MM.1S (cell line): ENCODE measurements at places on chromosomes 16 and 17.

- peak; percentile 54 for DNase-seq
Observed at GRCh38 chr17:49387498-49388289, 25.6 kb upstream of the ZNF652 start.

DNA sequence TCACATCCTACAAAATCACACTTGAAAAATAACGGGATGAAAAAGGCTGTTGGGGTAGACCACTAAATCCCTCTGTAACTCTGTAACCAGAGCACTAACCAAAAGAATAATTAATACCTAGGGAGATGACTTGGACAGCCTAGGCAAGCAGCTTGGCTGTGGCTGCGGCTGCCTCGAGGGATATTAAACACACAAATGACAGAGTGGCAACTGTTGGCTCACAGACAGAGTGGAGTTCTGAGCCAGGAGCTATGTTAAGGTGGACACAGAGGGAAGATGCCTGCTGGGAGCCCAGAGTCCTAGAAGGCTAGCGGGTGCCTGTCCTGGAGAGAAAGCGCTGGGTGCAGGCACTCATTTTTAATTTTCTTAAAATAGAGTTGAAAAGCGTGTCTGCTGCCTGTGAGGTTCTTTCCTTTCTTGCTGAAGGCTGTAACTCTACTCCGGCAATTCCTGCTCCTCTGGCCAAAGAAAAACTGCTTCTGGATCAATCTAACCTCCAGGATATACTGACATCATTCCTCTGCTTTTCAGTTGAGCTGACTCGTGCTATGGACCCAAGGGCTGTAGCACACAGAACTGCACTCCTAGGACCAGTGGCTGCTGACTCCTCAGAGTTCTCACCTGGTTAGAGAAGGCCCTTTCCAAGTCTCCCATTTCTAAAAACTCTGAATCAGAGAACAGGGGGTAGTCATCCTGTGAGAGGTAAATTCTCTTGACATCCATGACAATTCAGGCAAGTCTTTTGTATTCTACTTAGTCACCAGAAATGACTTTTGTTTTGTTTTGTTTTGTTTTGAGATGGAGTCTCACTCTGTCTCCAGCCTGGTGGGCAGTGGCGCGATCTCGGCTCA is 147.9 kb downstream of the STX8 start:
- DNase-seq: no peak

- DNase-seq: no peak
Observed at GRCh38 chr17:75551266-75551665, 25.8 kb downstream of the LLGL2 start.

DNA sequence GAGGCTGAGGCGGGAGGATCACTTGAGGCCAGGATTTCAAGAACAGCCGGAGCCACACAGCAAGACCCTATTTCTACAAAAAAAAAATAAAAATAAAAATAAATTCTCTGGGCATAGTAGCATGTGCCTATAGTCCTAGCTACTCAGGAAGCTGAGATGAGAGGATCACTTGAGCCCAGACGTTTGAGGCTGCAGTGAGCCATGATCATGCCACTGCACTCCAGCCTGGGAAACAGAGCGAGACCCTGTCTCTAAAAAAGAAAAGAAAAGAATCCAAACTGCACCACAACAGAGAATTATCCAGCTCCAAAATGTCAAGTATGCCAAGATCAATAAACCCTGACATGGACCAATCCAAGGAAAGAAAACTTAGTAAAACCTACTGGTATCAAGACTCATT is 78.9 kb upstream of the NOL11 start:
- no peak for DNase-seq

DNA sequence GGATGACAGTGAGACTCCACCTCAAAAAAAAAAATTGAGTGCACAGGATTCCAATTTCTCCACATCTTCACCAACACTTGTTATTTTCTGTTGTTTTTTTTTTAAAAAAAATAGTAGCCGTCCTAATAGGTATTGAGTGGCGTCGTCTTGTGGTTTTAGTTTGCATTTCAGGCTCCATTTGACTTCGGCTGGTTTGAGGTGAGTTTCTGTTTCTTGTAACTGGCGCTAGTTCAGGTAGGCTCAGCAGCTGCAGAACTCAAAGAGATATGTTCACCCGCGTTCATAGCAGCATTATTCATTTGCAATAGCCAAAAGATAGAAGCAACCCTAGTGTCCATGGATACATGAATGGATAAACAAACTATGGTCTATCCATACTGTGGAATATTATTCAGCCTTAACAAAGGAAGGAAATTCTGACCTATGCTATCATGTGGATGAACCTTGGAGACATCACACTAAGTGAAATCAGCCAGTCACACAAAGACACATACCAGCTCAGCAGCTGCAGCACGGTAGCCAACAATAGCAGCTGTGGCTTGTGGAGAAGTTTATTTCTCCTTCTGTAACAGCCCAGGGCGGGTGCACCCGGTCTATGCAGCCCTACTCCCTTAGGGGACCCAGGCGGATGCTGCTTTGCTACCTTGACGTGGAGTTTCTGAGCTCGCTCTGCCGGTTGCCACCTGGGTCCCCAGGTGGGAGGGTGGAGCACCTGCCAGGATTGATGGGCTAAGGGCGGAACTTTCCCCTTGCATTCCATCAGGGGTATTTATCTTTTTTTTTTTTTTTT is 44.9 kb downstream of the TMEM235 start:
- DNase-seq: peak; percentile 89

DNA sequence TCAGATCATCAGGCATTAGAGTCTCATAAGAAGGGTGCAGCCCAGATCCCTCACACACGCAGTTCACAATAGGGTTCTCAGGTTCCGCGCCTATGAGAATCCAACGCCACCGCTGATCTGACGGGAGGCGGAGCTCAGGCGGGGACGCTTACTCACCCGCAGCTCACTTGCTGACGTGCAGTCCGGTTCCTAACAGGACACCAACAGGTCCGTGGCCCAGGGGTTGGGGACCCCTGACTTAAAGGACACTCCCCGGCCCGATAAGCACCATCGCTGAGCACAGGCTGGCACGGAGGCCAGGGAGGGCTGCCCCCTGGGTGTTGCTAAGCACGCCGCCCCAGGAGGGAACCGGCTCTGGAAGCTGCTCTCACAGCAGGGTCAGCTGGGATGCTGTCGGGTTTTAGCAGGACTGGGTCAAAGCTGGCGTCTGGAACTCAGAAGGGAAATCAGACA is 30.1 kb upstream of the BAHCC1 start:
- DNase-seq: no peak

GRCh38 chr16:58365623-58366022 is 26.6 kb upstream of the GINS3 start:
- DNase-seq: no peak

DNA sequence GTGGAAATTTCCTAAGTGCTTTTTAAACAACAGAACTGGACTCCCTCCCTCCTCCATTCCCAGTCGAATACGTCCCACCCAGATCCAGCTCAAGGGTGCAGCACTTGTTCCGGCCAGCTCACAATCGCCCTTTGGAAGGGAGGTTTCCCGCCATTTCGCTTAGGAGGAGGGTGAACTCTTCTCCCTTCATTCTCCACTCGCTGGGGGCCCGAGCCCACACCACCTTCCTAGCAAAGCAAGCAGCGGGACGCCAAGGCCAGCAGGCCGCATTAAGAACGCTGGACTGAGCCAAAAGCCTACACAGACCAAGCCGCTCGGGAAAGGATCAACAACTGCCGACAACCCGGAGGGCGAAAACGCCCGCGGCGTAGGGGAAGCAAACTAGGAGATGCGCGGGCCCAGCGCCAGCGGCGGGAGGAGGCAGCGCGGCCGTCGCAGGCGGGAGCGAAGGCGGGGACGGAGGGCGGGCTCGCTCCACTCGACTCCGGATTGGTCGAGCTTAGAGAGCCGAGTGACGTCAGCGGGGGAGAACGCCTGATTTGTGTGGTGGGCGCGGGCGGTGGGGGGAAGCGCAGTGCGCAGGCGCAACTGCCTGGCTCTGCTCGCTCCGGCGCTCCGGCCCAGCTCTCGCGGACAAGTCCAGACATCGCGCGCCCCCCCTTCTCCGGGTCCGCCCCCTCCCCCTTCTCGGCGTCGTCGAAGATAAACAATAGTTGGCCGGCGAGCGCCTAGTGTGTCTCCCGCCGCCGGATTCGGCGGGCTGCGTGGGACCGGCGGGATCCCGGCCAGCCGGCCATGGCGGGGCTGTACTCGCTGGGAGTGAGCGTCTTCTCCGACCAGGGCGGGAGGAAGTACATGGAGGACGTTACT is at the start of gene PPM1D:
Gene PPM1D, plus strand, starts transcription at position 574 of the 870 bp plus-strand sequence. Its CDS starts 222 bp downstream, at position 796.
- peak; percentile 99 for DNase-seq

- peak; percentile 67 for DNase-seq
Observed at GRCh38 chr16:13909872-13910303, 10.1 kb upstream of the ERCC4 start.

DNA sequence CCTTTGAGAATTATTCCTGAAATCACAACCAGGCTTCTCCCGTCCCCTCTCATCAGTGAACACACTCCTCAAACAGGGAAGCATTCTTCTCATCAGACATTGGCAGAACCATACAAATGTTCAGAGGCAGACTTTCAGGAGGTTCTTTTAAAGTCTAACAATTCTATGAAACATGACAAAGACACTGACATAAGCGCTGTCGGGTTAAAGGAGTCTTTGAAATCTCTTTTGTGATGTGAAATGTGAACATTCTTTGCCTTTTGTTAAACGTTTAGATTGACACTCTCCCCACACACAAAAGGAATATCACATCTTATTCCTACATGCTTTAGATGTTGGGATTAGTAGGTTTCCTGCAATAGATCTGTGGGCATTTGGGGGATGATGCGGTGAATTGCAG is 63.9 kb downstream of the NETO2 start:
- no peak for DNase-seq

- no peak for DNase-seq
Observed at GRCh38 chr16:49524216-49524946, 150.8 kb downstream of the C16orf78 start.

- no peak for DNase-seq
Observed at GRCh38 chr16:49757559-49758069, 98.3 kb downstream of the ZNF423 start.

GRCh38 chr16:66270333-66270927 is 96.1 kb upstream of the CDH5 start:
- peak; percentile 70 for DNase-seq
